ENCODE measurements at places on chromosomes 1 and 21. TPM values are rescaled to one million over a fixed set of nuclear protein-coding genes. Genes with fewer than 3 reads are reported as not detected.

FYB2 gene
- 0.81 TPM for polyA plus RNA-seq

DNA sequence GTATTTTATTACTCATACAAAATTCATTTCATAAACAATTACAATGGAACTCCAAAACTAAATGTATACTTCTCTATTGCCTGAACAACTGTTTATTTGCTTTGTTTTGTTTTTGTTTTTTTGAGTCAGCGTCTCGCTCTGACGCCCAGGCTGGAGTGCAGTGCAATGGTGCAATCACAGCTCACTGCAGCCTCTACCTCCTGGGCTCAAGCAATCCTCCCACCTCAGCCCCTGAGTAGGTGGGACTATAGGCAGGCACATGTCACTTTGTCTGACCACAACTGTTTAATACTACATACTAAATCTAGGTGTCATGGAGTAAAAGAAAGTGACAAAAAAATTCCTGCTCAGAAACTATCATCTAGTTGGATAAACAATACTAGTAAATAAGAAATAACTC lies 49.3 kb downstream of the RAB3GAP2 start:
- no peak for DNase-seq

CXADR gene
- 39.1 TPM for polyA plus RNA-seq

DAB1 gene
- 6.3 TPM for polyA plus RNA-seq

GRCh38 chr1:230550428-230550827 lies 91.9 kb upstream of the COG2 start:
- DNase-seq = no peak

- DNase-seq = no peak
These were observed 464 bp downstream of the ACBD6 start for GRCh38 chr1:180501865-180502360.

GRCh38 chr1:17027403-17027802 lies 15.7 kb upstream of the ATP13A2 start:
- no peak for DNase-seq

DNA sequence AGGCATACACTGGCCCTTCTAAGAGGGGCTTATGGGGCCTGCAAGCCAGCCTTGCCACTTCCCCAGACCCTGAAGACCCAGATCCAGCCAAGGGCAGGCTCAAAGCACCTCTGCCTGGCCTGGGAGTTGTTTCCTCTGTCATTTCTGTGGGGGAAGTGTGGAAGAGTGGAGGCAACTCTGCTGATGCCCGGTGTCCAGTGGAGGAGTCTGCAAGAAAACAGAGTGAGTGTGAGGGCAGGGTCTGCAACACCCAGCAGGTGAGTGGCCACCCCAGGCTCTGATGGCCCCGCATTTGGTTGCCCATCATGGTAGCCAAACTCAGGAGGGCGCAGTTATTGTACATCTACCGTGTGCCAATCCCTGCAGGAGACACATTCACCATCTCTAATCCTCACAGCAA lies 8.4 kb downstream of the CLEC20A start:
- no peak for DNase-seq

CNKSR1 gene
- 9.0 TPM for polyA plus RNA-seq

GRCh38 chr1:46615735-46616134 lies 876 bp downstream of the MOB3C start:
- DNase-seq = no peak

- DNase-seq = peak; percentile 16
These were observed 36.8 kb downstream of the RAP1A start for GRCh38 chr1:111656086-111657017.

PDPN gene
- polyA plus RNA-seq = 16.2 TPM

DNA sequence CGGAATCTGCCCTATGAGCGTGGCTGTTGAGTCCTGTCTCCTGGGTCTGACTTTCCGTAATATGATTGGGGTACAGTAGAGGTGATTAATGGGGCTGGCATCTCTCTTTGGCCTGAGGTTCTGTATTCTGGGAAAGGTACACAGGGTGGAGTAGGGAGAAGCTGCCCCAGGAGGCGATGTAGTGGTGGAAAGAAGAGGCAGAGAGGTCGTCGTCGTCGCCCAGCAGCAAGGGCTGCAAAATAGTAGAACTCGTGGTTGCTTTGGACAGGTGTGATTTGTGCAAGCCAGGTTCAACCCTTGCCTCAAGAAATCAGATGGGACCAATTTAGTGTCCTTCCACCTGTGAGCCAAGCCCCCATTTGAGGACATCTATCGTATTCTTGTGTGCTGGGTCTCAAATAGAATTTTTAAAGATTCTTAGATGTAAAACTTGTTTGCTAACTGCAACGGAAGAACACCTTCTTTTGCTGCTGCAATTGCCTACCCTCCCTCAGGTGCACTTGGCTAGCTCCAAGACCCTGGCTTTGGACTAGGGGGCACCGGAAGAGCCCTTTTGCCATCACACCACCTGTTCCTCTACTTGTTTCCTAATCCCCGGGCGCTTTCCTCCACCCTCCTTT lies 1.3 kb upstream of the HMGN2 start:
- DNase-seq = no peak

- DNase-seq = no peak
These were observed 39.7 kb downstream of the MAP3K21 start for GRCh38 chr1:233367057-233367803.

ACKR1 gene
- 0.31 TPM for polyA plus RNA-seq

- DNase-seq = no peak
These were observed 40.2 kb downstream of the RASAL2 start for GRCh38 chr1:178134061-178134460.

DNA sequence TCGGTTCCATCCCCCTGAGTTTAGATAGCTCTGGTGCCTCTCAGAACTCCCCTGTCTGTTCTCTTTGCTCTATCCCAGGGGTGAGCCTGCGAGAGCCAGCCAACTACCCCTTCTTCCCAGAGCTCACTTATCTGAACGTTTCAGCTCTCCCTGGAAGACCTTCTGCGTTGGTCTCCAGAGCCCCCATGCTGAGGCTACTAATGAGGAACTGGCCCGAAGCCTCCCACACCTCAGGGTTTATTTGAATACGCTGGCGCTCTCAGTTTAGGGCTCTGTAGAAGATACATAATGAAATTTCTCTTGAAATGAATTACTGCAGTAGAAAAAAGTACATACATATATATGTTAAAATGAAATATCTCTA lies 43.5 kb downstream of the TCEANC2 start:
- DNase-seq = no peak

FMO5 gene
- 10.7 TPM for polyA plus RNA-seq

FCRLB gene
- 5.3 TPM for polyA plus RNA-seq

TDRD5 gene
- 4.4 TPM for polyA plus RNA-seq

DNA sequence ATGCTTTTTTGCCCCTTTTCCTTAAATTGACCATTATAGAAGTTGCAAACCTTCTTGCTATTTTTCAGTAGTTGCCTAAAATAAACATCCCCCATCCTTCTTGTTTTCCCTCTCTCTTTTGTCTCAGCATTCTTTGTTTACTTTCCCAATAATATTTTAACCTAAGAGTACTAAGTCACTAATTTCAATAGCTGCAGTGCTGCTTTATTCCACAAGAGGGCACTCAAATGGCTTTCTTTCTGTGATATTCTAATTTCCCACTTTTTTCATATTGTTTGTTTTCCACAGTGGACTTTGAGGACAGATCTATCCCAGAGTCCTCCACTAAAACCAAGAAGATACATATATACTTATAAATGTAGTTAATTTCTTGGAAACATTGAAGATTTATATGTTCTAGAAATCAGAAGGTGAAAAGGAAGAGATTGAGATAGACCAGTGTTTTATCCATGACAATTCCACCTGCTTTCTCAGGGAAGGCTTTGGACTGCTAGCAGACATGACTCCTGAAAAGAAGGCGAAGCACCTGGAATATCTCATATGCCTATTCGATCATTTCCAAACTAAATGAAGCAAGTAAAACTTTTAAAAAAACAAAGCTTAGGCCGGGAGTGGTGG lies 104.8 kb upstream of the GRIK1 start:
- no peak for DNase-seq

C1orf105 gene
- 0.28 TPM for polyA plus RNA-seq

OR2M3 gene
- not detected for polyA plus RNA-seq

DNA sequence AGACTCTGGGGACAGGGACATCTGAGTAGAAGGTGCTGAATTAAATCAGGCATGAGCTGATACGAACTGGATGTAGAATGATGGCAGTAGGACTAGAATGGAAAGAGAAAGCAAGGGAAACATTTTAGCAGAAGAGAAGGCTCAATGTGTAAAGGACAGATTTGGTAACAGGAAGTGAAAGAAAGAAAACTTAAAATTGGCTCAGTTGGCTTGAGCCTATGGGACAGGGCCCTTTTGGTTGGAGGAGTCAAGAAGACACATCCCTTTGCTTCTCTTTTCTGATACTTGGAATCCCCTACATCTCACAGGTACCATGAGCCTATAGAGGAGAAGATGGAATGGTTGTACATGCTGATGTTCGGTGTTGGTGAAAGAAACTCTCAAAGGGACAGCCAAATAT lies 300.6 kb upstream of the PLXNA2 start:
- DNase-seq = no peak

CD1B gene
- 0.13 TPM for polyA plus RNA-seq

FAAH gene
- 18.0 TPM for polyA plus RNA-seq

DRAXIN gene
- 0.89 TPM for polyA plus RNA-seq

TCHH gene
- polyA plus RNA-seq = 0.03 TPM

GRCh38 chr21:34612557-34612956 lies 2.4 kb downstream of the RCAN1 start:
- no peak for DNase-seq

ARHGEF10L gene
- 36.5 TPM for polyA plus RNA-seq

GRCh38 chr1:168261390-168261789 lies 19.3 kb upstream of the TBX19 start:
- DNase-seq = no peak

ADORA1 gene
- polyA plus RNA-seq = 5.2 TPM

- DNase-seq = no peak
These were observed 64.3 kb upstream of the RAB3GAP2 start for GRCh38 chr1:220336391-220337031.

COA6 gene
- 29.6 TPM for polyA plus RNA-seq

DNA sequence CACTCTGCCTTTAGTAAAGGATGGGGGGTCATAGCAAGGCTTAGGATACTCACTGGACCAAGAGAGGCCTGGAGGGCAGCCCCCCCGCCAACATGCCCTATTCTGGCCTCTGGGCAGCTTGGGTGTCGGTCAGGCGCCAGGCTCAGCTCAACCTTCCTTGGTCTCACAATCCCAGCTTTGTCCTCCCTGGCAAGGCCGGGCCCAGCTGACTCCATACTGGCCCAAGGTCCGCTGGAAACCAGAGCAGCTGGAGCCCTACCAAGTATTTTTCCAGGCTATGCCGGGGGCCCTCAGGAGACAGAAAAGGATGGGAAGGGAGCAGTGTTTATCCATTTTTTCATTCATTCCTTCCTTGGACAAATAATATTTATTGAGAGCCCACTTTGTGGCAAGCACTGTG lies 6.2 kb downstream of the FBXO2 start:
- no peak for DNase-seq

GRCh38 chr1:119816407-119816806 lies 5.1 kb upstream of the REG4 start:
- DNase-seq = no peak

GRCh38 chr1:50427818-50428779 lies 4.9 kb upstream of the DMRTA2 start:
- no peak for DNase-seq

SPRR2F gene
- polyA plus RNA-seq = not detected

DNA sequence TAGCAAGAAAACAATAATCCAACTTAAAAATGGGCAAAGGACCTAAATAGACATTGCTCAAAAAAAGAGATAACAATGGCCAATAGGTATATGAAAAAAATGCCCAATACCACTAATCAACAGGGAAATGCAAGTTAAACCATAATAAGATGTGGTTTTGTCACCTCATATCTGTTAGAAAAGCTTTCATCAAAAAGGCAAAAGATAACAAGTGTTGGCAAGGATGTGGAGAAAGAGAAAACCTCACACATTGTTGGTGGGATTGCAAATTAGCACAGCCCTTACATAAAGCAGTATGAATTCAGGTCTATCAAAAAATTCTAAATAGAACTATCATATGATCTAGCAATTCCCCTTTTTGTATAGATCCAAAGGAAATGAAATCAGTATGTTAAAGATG lies 387.2 kb upstream of the DUSP10 start:
- DNase-seq = no peak

HJV gene
- 0.16 TPM for polyA plus RNA-seq

GRCh38 chr1:240435996-240436566 lies 175.9 kb downstream of the GREM2 start:
- no peak for DNase-seq

DNA sequence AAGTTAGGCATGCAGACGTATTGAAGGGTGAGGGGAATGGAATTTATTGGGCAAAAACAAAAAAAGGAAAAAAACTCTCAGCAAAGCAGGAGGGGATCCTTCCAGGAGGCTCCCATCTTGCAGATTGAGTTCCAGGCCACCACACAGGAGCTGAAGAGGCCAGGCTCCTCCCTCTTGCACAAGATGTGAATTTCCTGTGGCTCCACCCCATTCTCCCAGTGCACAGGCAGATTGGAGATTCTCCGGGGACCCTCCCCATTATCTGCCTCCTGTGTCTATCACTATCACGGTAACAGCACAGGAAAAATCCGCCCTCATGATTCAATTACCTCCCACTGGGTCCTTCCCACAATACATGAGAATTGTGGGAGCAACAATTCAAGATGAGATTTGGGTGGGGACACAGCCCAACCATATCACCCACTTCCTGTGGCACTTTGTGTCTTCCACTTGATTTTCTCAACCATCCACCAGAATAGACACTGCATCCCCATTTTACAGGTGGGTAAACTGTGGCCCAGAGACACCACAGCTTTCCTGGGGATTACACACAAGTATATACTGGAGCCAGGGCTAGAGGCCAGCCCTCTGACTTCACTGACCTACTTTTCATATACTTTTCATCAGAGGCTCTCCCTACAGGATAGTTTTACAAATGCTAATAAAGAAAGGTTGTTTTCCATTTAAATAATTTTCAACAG lies 18.9 kb upstream of the COL6A1 start:
- no peak for DNase-seq

GRCh38 chr21:43903451-43904091 lies 38.5 kb downstream of the AGPAT3 start:
- no peak for DNase-seq

DNA sequence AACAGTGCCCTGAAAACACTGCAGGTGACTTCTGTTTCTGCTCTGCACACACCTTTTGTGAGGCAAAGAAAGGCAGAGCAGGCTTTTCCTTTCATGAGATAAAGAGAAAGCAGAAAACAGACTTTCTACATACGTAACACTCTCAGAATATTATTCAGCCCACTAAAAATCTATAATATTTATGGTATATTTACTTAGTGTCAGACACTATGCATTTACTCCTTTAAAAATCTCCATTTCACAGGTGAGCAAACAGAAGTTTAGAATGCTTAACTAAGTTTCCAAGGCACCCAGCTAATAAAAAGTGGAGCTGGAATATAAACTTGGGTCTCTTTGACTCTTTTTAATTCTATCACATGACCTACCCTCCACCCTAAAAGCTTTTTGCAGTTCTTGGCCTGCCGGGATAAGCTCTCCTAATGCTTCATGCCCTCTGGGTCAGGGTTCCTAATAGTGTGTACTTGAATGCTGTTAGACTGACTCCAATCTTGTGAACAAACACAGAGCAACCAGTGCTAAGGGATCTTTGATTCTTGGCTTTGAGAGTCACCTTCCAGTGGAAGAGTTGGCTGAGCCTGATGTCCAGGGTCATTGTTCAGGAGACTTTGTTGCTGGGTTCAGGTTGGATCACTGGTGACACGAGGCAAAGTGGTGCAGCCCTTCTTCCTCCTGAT lies 27.2 kb downstream of the PROK1 start:
- no peak for DNase-seq

Measured in right renal cortex interstitium (tissue), 3 donors.